ENCODE measurements at places on chromosomes 6 and 20.
A peak's percentile ranks its signal among the peaks of the same experiment; 100 is the strongest.

DNA sequence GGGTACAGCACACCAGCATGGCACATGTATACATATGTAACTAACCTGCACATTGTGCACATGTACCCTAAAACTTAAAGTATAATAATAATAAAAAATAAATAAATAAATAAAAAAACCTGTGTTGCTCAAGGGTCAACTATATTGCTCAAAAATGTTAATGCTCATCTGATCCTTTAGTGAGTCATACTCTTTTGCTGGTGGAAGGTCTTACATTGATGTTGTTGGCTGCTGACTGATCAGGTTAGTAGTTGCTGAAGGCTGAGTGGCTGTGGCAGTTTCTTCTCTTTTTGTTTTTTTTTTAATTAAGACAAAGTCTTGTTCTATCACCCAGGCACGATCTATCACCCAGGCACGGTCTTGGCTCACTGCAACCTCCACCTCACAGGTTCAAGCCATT lies 29.6 kb upstream of the SMIM26 start:
- DNase-seq: no peak

DNA sequence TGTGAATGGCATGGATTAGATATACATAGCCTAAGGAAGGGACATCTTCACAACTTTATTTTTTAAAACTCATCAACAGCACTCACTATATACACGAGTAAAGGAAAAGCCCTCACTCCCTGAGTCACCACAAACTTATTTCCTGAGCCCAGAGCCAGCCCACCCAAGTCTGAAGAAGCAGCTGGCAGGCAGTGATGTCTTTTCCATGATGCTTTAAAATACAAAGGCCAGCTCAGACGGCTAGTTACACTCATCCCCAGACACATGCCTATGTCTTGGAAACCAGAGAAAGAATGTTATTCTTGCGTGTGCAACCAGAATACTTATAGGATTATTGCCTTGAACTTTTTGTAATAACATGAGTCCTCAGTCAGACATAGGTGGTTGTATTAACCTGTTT lies 114.4 kb downstream of the ADGRG6 start:
- no peak for DNase-seq

DNA sequence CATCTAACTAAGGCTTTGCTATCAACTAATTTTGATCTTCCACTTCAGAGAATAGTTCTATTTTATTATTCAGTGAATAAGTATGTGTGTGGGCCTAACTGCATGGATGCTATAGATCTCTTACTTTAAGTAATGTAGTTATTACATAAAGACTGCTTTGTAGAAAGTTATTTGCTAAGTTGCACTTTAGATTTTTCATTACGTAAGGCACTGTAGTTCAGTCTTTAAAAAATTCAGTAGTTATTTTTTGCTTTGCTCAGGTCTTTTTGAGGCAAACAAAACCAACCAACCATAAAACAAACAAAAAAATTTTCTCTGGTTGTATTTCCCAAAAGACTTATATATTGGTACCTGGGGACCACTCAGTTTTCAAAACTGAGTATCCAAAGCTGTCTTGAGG lies 53.0 kb downstream of the KCNQ5 start:
- DNase-seq: no peak

- peak; percentile 43 for DNase-seq
These were observed 7.3 kb downstream of the NPBWR2 start for GRCh38 chr20:64099880-64100565.

- DNase-seq: peak; percentile 81
These were observed 1.4 kb downstream of the STAU1 start for GRCh38 chr20:49186535-49187329.

- DNase-seq: no peak
These were observed 19.3 kb downstream of the PSMB1 start for GRCh38 chr6:170533792-170534191.

DNA sequence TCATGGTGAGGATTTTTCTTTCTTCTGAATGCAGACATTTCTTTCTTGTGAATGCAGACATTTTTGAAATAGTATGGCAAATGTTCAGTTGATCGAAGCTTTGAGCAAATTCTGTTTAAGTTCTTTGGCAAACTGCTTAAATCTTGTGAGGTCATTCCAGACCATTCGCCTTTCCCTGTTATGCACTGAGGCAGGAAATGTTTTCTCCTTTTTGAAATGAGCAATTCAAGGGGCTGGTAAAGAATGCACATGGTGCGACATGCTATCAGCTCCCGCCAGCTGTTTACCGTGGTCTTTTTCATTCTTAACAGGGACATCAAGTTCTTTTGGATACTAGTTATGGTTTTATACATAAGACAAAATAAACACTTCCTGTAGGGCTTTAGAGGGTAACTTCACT lies 112.0 kb upstream of the CCN2 start:
- no peak for DNase-seq

DNA sequence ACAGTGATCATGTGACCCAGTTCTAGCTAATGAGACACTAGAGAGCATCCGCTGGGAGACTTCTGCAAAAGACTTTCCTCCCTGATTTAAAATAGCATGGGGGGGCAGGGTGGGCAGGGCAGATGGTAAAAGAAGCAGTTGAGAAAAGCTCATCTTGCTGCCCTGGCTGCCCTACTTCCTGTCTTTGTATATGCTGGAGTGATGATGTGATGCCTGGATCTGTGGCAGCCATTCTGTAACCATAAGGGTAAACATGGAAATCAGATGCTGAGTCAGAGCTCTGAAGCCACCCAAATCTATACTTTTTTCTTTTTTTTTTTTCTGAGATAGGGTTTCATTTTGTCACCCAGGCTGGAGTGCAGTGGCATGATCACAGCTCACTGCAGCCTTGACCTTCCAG lies 25.4 kb downstream of the ZFP64 start:
- no peak for DNase-seq

DNA sequence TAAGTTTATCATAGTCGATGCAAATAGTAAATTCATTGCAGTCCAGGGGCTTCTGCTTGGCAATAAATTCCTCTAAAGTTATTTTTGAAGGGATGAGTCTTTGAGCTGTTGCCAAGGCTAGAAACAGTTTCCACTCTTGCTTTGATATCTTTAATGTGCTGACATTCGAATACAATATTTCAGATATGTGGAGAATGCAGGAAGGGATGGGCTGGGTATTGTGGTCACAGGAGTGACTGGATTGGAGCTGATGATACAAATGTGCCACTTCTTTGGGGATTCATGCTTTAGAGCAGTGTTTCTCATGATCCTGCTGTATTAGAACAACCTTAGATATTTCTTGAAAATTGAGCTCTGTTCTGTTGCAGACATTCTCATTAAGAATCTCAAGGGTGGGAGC lies 139.0 kb downstream of the PRDM13 start:
- DNase-seq: no peak

DNA sequence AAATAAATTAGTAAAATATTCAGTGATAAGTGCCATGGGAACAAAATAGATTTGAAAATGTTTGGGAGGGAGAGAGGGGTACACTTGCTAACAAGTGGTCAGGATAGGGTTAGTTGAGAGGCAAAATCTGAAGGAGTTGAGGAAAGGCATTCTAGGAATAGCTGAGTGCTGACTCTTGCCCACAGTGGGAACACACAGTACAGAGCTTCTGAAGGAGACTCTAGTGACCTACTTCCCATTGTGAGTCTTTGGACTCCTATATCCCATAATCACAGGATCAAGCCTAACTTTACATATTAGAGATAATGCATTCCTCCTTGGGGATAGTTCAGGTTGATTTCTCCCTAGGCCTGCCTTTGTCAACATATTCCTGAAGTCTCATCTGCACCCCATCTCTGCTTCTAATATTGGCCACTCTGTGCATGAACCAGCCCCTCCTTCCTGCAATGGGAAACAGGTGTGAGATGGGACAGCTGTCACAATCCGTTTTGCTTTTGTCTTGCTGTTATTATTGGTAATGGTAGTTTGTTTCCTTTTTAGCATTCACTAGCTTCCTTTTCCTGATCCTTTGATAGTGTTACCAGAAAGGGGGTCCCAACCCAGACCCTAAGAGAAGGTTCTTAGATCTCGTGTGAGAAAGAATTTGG lies 2.6 kb upstream of the TRIM38 start:
- no peak for DNase-seq

- no peak for DNase-seq
These were observed 31.6 kb upstream of the PNRC1 start for GRCh38 chr6:89048985-89049384.

- peak; percentile 77 for DNase-seq
These were observed 26.2 kb downstream of the ARHGAP18 start for GRCh38 chr6:129683601-129684322.

DNA sequence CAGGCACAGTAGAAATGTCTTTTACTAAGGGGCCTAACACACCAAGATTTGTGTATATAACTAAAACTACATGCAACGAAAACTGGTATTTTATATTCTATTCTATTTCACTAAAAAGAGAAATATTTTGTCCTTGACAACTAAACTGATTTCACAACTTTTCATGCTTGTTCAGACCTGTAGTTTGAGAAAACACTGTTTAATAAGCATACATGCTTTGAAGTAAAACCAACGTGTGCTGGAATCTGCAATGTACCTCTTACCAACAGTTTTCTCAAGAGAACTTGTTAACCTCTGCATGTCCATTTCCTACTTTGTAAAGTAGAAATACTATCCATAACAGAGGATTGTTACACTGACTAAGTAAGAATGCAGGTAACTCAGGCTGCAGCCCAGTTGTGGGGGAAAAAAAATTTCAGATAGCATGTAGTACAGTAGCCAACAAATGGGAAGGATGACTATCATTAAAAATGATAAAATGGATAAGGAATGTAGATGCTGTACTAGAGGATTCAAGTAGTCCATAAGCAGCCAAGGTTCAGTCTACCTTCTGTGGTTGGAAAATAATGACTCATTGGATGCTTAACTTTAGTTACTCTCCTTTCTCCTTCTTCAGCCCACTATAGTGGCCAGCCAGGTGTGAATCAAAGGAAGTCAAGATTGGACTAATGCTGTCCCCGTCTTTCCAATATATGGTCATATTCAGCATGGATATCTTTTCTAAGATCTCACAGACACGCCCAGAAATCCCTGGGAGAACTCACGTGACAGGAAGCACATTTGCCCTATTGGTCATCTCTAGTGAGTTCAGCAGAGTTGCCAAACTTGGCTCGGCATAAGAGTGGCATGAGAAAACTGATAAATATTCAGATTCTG lies 65.2 kb downstream of the HFE start:
- DNase-seq: no peak

DNA sequence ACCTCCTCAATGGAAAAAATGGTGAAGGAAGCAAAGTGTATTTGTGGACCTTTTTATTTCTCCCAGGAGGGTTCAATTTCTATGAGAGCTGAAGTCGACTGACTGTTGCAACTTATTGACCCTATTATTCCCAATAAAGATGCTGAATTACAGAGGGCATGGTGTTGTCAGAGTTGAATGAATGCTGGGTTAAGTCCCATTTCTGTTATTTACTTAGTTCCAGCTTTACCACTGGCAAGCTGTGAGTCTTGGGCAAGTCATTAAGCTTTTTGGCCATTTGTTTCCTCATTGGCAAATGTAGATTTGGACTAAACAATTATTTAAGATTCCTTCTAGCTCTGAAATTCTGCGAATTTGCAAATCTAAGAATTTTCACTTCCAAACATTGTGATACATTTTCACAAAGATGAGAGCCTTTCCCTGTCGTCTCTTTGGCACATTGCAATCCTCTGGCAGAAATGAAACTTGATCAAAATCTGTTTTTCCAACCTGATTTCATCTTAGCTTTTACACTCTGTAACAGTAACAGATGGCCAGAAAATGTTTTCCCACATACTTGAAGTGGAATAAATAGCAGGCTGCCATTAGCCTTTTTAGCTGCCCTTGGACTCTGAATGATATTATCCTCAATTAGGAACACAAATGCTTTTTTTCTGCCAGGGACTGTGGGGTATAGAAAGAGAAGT lies 21.3 kb downstream of the BLTP3A start:
- DNase-seq: no peak

- peak; percentile 66 for DNase-seq
These were observed 18.3 kb upstream of the NHSL1 start for GRCh38 chr6:138517635-138518034.

DNA sequence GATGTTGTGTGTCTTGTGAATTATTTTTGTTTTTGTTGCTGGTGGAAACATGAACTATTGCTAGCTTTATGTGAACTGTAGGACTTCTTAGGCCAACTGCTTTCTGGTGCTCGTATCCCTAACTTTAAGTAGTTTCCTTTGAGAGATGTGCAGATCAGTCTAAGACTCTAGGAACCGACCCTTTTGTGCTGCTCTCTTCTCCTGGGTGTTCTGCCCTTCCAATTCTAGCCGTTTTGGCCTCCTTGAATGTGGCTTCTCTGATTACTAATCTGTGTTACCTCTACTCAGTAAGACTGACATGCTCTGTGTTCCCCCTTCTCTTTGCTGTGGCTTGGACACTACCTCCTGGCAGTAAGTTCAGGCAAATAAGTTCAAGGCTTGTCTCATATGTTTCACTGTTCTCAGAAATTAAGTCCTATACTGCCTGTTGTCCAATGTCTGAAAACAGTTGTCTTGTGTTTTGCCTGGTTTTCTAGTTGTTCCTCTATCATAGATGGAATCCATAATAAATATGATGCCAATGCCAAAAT lies 58.0 kb downstream of the FOXO3 start:
- DNase-seq: no peak

- no peak for DNase-seq
These were observed 78.6 kb upstream of the QKI start for GRCh38 chr6:163335671-163336545.

GRCh38 chr6:39228111-39228971 lies 934 bp downstream of the KCNK5 start:
- DNase-seq: peak; percentile 28

DNA sequence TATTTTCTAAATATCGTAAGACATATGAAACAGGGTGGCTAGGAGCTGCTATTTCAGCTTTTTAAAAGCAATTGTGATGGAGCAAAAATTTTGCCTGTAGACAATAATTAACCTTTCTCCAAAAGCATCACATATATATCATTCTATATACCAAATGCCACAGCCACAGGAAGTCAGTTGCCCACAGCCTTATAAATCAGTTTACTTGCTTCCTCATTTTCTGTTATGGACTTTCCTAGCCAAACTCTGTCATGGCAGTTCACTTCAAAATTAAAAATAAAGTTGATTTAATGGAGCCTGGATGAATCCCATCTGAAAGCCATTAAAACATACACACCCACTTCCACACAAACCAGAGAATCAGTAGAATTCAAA lies 93.4 kb upstream of the NHSL1 start:
- DNase-seq: no peak

- DNase-seq: no peak
These were observed 37.1 kb upstream of the DUSP22 start for GRCh38 chr6:255041-255750.

DNA sequence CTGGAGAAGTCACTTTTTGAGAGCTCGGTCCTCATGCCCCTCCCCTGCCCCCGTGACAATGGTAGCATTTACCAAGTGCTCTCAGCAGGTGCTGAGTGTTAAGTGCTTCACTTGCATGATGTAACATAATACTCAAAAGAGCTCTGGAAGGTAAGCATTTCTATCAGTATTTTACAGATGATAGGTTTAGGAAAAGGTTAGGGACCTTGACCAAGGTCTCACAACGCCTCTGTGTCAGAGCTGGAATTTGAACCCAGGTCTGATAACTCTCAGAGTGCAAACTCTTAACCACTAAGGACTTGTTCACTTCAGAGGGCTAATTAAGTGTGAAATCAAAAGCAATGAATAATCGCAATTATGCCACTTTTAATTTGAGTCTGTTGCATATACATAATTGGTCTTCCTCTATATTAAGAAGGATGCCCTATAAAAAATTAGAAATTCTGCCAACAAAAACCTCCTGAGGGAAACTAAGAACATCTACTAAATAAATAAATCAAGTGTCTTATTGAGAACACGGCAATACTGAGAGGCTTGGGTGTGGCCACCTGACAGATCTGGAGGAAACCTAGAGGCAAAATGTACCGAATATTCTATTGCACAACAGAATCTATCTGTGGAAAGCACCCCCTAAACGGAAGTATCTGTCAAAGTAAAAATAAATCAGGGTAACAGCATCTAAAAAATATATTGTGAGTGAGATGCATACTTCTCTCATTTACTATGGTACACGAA lies 109.8 kb downstream of the BACH2 start:
- DNase-seq: peak; percentile 57

All from CD4-positive, alpha-beta T cell treated with Interleukin-17A for 1 hour (primary cell).